Bronchial epithelial cell (primary cell): ENCODE measurements at places on chromosomes 5 and 9.

DNA sequence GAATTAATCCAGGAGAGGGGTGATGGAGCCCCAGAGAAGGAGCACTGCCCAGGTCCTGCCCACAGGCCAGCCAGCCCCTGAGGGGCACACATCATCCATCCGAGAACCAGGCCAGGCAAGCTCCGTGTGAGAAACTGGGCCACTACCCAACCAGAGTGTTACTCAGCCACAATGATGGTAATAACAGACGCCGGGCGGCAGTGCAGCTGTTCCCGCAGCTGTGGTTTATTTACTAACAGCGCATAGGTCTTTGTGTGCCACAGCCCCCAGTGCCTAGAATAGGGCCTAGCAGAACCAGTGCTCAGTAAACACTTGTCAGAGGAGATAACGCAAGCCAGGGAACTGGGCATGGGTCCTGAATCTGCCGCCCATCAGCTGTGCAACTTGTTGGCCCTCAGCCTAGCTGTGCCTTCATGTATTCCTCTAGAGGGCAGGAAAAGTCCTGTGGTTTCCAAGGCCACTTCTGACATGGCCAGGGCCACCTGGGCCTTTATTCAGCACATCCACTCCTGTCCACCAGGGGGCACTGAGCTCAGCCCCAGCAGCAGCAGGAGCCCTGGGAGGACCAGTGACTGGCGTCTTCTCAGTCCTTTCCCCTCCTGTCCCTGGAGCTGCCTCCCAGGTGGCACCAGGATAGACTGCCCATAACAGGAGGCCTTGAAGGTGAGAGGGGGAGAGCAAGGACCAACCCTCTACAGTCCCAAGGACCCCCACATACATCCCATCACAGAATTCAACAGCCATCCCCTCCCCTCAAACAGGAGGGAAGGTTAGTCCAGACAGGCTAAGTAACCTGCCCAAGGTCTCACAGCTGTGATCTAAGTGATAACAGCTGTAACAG lies 2.1 kb downstream of the MXD3 start:
- DNase-seq: peak; percentile 67

- DNase-seq: no peak
Observed at GRCh38 chr5:56812110-56812509, 3.2 kb upstream of the MAP3K1 start.

DNA sequence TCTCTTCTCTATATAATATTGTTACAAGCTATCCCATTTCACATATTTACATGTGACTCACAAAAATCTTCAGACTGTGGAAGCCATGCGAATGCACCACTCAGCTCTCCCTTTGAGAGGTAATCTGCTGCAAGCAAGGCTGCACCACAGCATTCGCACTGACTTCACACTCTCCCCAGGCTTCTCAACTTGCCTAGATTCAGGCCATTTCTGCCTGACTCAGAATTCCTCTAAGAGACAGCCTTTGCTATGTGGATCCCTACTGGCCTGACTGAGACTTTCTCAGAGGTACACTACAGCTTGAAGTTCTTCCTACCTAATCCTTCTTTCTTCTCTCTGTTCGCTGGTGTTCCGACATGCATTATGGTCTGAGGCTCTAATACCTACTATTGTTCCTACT lies 21.1 kb upstream of the DMRTA1 start:
- DNase-seq: no peak

GRCh38 chr9:119334745-119335144 lies 34.5 kb downstream of the BRINP1 start:
- DNase-seq: no peak

DNA sequence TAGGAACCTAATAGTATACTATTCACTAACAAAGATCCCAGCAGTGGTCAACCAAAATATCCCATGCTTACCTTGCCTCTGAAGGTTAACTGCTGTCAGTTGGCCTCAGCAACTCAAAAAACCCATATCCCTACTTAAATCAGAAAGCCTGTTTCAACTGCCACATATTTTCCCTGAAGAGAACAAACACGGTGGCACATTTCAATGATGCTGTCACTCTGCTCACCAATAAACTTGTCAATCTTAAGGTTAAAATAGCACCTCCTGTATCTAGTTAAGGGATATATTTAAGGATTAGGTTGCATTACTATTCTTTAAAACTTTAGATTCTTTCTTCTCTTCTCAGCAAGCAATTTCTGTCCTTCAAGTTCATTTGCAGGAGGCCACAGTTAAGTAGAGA lies 986.9 kb downstream of the CDH18 start:
- no peak for DNase-seq

GRCh38 chr5:108003178-108003577 lies 332.4 kb upstream of the EFNA5 start:
- DNase-seq: no peak

DNA sequence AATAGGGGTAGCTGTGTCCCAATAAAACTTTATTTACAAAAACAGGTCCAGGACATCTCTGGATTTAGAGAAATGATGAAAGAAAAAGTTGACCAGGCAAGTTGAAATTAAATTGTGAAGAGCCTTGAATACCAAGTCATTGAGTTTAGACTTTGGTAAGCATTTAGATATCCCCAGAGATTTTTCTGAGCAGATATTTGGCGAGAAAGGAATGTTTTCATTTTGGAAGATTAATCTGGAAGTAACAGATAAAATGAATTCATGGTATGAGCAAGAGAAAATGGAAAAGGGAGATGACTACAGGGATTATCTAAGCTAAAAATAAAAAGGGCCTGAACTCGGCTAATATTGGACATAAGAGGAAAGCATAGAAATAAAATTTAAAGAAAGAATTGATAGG lies 157.6 kb downstream of the ACTL7B start:
- DNase-seq: no peak

DNA sequence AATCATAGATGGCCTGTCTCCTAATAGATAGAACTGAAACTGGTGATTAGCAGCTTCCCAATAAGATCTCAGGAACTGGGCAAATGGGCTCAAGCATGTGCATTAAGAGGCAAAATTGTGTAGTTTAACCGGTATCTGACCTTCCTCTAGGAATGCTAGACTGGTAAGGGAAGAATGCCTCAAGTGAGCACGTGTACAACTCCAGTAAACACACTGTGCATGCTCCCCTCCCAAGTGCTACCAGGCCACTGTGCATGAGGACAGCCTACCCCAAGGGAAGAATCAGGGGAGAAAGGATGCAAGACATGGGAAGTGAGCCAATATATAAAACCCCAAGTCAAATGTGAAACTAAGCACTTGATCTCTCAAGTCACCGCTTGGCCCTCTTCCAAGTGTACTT lies 1157.4 kb upstream of the CDH18 start:
- no peak for DNase-seq

DNA sequence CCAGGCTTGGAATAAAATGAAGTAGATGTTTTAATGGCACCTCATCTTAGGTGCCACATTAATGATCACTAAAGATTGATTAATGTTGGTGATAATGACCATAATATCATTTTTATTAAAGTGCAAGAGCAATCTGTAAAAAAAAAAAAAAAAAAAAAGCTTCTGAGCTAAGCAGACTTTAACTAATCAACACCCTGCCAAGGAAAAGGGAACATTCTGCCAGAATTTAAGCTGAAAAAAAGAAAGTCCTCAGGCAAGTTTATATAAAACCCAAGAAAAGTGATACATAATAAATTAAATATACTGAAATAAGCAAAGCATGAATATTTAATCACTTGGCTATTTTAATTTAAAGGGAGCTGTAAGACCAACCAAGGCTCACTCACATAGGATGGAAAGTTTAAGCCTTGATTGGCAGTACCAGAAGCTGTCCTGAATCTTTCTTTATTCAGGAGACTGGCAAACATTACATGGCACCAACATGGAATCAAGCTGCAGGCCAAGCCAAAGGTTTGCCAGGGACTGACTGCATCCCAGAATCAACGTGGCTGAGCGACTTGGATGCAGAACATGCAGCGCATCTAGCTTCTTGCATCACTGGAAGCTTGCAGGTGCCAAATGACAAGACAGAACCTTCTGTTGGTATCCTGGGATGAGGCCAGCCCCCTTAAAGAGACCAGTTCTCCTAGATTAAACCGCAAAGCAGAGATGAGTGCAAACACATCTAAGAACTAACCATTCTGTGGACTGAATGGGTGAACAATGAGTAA lies 413.6 kb downstream of the ENC1 start:
- no peak for DNase-seq

DNA sequence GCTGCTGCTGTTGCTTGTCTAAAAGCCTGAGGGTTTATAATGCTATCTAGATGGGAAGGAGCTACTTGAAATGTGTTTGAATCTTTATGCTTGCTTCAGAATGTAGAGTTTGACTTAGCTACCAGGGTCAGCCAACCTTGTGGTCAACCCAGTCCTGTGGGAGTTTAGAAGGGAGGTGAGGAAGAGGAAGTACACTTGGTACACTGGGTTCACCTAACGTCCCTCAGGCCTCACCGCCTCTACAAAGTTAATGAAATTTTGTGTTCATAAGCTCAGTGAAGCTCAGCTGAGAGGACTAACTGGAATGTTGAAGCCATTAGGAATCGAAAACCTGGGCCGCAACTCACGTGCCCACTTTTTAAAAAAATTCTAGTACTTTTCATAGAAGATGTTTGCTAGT lies 10.7 kb downstream of the IQGAP2 start:
- no peak for DNase-seq

- peak; percentile 90 for DNase-seq
Observed at GRCh38 chr5:27328480-27328879, 290.1 kb upstream of the CDH9 start.

DNA sequence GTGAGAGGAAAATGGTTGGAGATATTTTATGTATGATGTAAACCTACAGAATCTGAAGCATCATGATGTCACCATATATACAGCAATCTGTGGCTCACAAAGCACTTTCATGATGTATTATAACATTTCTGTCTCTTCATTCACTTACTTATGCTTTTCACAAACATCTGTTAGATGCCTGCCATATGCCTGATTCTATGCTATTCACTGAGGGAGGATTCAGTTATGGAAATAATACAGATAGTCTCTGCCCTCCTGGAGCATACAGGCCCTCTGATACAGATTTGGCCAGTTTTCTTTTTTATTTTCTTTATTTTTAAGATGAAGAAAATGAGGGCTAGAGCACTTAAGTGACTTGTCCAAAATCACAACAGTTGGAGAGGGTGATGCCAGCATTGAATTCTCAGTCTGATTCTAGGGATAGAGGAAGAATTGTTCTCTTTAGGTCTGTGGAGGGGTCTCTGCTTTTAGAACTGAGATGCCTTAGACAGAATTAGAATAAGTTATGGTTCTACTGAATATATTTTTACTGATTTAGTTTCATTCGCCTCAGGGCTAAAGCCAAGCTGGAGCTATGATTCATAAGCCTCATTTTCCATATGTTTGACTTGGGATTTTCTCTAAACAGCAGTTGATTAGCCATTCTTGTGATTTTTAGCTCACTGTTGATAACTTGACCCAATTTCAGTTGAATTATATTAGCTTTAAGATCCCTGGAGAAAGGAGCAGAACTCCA lies 636.4 kb downstream of the PRELID2 start:
- DNase-seq: no peak

DNA sequence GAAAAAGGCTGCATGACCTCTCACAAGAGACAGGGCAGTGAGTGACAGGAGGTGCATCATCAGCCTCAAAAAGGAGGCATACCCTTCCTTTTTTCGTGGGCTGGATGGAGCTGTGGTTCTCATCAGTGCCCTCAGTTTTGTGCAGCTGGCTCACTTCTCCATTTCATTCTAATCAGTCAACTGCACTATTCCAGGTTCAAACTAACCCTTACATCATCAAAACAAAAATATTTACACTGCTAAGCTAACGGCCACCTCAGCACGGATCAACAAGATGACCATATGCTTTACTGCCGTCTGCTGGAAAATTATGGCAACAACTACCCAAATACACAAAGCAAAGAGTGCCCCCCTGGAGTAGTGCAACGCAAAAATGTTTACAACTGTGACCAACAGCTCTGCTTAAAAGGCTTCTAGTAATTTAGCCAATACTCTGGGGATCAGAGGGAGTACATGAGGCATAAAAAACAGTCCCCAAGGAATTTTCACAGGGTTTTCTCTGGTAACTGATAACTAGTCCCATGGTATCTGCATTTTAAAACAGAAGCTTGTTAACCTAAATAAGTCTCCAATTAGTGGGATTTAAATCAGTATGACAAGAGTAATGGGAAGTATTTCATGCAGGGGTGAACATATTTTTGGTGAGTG lies 10.8 kb downstream of the KCNV2 start:
- DNase-seq: peak; percentile 72

DNA sequence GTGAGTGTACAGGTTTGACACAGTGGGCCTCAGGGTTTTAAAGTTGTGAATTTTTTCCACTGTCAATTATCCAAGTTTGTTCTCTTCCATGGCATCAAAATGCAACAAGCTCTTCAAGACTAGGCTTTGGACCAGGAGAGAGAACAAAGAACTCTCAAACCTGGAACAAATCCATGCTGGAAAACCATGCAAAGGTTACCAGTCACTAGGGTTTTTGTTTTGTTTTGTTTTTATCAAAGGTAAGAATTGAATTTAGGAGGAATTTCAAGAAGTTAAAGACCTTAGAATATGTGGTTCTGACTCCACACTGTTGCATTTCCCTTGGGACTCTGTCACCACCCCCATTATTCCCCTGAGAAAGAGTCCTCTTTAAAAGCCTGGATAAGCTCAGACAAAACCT lies 191.1 kb upstream of the PIK3R1 start:
- DNase-seq: no peak

DNA sequence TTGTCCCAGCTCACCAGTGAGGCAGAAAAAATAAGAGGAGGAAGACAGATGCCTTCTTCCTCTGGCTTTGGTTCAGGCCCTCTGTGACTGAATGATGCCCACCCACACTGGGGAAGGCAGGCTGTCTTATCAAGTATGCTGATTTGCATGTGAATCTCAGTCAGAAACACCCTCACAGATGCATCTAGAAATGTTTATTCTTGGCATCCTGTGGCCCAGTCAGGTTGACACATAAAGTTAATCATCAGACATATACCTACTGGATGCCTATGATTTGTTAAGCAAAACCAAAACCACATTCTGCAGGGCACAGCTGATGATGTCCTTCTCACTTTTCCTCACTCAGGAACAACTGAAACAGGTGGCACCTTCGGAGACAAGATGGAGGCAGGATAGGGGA lies 243.4 kb upstream of the KCNN2 start:
- DNase-seq: no peak

- no peak for DNase-seq
Observed at GRCh38 chr9:131048820-131049219, 39.8 kb downstream of the LAMC3 start.

- DNase-seq: no peak
Observed at GRCh38 chr5:175671013-175671412, 13.1 kb downstream of the HRH2 start.

DNA sequence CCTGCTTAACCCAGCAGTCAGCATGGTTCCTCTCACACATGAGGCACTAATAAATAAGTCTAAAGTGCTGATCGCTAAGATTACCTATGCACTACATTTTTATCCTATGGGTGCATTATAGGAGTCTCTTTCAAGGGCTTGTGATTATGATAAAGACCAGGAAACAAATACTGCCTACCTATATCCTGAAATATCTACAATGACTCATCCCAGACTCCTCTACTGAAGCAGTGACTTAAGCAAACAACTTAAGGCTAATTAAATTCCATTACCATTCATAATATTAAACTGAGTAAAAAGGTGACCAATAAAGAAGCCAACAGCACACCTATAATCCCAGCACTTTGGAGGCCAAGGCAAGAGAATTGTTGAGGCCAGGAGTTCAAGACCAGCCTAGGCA lies 338.4 kb downstream of the DNAH5 start:
- peak; percentile 97 for DNase-seq
